ENCODE measurements at places on chromosomes 7 and 10.

DNA sequence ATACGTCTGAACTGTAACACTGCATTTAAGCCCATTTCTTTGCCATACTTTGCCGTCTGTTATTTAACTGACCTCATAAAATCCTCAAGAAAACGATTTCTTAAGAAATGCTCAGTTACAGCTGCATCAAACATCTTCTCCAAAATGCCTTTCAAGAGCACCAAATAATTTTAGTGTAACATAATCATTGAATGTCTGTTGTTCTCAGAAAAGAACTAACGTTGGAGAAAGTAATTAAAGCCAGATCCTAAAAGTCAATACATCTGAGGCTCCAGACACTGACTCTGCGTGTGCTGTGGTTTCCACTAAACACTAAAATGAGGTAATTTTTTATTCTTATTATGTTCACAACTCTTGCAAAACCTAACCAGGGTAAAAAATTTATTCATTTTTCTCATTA, 63.7 kb upstream of the LRRC17 start:
- no peak for DNase-seq

- no peak for DNase-seq
Observed at GRCh38 chr7:55307123-55307916, 57.8 kb upstream of the LANCL2 start.

DNA sequence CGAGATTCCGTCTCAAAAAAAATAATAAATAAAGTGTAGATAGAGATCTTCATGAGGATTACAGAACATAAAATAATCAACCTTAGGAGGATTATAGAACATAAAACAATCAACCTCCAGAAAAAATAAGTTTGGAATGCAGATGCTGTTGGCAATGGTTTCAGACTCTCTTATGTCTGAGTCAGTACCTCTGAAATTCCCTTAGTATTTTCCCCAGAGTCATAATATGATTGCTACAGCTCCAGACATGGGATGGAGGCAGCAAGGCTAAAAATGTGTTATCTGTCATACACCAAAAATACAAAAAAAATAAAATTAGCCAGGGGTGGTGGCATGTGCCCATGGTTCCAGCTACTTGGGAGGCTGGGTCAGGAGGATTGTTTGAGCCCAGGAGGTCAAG, 22.2 kb downstream of the CADPS2 start:
- DNase-seq = no peak

DNA sequence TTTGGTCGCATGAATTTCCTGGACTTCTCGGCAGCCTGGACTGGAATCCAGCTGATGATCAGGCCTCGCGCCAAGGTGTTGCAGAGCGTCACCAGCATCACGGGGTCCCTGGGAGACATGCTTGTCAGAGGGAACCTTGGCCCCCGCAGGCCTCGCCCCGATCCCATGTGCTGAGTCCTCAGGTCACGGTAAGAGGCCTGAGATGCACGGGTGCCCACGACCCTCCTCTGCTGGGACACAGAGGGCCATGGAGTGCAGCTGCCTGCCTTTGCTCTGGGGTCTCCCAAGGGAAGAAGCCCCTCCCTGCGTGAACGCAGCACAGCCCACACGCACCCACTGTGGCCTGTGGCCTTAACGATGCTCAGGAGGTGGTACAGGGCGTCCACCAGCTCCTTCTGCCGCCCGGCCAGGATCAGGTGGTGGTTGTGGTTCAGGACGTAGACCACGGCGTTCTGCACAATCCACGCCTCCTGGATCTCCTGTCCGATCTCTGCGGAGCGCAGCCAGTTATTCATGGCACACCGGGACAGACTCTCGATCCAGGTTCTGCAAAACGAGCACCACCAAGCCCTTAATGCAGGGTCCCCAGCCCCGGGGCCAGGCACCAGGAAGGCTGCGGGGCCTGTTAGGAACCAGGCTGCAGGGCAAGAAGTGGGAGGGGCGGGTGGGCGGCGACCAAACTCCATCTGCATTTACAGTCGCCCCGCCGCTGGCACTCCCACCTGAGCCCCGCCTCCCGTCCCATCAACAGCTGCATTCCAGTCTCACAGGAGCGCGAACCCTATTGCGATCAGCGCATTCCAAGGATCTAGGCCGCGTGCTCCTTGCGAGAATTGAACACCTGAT, 29.4 kb downstream of the CFAP46 start:
- DNase-seq = no peak

DNA sequence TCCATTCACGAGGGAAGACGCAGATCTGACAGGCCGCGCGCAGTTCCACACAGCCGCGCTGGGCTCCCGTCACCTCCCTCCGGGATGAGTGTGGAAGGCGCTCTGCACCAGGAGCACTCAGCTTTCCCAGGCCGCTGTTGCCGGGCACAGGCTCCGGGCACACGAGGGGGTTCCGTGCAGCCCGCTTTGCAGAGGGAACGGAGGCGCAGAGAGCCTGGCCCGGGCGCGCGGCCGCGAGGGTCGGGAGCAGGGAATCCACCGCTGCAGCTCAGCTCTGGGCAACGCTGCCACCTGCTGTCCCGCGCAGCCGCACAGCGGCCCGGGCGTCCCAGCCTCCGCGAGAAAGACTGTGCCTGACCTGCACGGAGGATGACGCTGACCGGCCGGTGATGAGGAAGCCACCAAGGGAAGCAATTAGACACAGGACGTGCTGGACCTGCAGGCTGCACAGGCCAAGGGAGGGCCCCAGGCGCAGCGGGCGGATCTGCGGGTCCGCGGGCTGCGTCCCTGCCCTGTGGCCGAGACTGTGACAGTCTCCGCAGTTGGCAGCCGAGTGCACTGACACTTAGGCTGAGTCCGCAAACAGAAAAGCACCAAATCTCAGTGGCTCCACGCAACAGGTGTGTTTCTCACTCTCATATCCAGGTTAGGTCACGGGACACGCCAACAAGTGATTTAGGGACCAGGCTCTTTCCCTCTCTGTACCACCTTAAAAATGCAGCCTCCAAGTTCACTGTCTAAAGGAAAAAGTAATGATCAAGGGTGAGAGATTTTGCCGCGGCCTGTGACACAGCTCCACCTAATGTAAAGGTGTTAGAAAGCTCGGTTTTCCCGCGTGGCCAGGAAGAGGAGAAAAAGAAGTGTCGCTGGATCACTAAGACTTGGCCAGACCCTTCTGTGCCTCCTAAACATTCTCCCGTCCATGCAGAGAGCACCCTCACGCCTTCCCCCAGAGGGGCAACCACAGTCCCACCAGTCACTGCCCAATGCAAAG, 94.5 kb downstream of the SEC61G start:
- no peak for DNase-seq

GRCh38 chr7:37289367-37289766, 159.3 kb downstream of the ELMO1 start:
- no peak for DNase-seq

DNA sequence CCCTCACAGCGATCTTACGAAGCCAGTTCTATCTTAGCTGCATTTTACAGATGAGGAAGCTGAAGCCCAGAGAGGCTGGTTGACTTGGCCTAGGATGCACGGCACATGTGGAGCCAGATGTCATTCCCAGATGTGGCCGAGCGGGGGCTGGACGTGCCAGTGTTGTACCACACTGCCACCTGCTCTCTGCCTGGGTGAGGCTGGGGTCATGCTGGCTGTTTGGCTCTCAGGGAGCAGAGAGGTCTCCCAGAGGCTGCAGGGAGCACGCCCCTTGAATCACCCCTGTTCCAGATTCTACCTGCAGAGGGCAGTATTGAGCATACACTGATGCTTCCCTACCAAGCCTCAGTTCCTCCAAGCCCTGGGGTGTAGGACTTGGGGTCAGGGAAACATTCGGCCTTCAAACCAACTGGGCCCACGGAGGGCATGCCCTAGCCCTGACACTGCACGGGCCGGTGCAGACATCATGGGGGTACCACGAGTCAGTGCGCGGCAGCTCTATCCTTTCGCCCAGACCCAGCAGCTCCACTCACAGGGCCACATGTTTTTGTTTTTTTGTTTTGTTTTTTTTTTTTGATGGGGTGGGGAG, 3.8 kb upstream of the GTF2IRD1 start:
- DNase-seq = peak; percentile 51
